ENCODE measurements at places on chromosomes 11 and 22. TPM values are rescaled to one million over a fixed set of nuclear protein-coding genes. Genes with fewer than 3 reads are reported as not detected.

Gene C1QTNF6
- total RNA-seq = 12.2 TPM

Gene SLC22A6
- total RNA-seq = not detected

GRCh38 chr22:40610329-40610850, 26.1 kb downstream of the MRTFA start:
- no peak overlapping the region for H3K4me3 ChIP-seq
- peaks cover 7% of the 10 kb centered on the region for H3K4me1 ChIP-seq
- H3K36me3 ChIP-seq = no peaks in the 10 kb centered on the region
- no peak for DNase-seq
- H3K27me3 ChIP-seq = no peaks in the 10 kb centered on the region
- no peak overlapping the region for H3K27ac ChIP-seq

DNA sequence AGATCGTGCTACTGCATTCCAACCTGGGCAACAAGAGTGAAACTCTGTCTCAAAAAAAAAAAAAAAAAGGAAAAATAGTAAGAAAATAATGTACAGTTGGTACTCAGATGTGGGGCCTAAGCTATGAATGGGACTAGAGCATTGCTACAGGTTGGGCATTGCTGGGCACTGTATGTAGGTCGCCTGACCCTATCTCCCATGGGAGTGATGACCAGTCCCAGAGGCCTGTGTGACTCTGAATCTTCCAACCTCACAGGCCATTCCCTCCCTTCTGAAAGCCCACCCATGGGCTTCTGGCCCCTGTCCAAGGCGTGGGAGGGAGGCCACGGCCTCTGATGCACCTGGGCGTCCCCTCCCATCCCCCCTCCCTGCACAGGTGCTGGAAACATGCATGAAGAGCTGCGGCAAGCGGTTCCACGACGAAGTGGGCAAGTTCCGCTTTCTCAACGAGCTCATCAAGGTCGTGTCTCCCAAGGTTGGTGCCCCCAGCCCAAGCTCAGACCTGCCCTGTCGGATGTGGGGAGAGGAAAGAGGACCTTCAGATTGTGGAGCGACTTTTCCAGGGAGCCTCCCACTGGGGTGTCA, 9.5 kb downstream of the GGA1 start:
- no peaks in the 10 kb centered on the region for H3K27me3 ChIP-seq
- no peak for DNase-seq
- no peak overlapping the region for H3K4me3 ChIP-seq
